ENCODE measurements at places on chromosomes 13 and 19. TPM values are rescaled to one million over a fixed set of nuclear protein-coding genes. Genes with fewer than 3 reads are reported as not detected.

SLC15A1 gene
- not detected for total RNA-seq

OLFM4 gene
- not detected for total RNA-seq

ATP4B gene
- total RNA-seq, result not detected

OLFM2 gene
- total RNA-seq, result 2.7 TPM

OR7C1 gene
- not detected for total RNA-seq

FUT1 gene
- under 0.01 TPM for total RNA-seq

PROZ gene
- total RNA-seq, result not detected

DNA sequence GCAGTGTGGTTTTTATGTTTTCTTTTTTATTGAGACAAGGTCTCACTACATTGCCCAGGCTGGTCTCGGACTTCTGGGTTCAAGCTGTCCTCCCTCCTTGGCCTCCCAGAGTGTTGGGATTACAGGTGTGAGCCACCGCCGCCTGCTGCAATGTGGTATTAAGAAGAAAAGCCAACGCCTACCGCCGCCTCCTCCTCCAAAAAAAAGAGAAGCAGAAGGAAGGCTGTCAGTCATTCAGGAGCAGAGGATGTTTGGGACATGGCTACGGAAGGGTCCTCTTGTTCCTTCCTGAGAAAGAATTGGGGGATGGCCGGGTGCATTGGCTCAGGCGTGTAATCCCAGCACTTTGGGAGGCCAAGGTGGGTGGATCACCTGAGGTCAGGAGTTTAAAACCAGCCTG is 1.2 kb downstream of the PPP1R37 start:
- peak overlapping the region; percentile 62 for H3K4me3 ChIP-seq
- H3K4me1 ChIP-seq, result peaks cover 25% of the 10 kb centered on the region
- H3K27ac ChIP-seq, result no peak overlapping the region
- peaks cover 5% of the 10 kb centered on the region for H3K36me3 ChIP-seq
- no peaks in the 10 kb centered on the region for H3K27me3 ChIP-seq
- DNase-seq, result no peak

GRCh38 chr13:98180092-98180491 is 3.0 kb upstream of the RNF113B start:
- DNase-seq, result no peak
- H3K36me3 ChIP-seq, result peaks cover 13% of the 10 kb centered on the region
- H3K27ac ChIP-seq, result peak overlapping the region; percentile 49
- H3K4me1 ChIP-seq, result peaks cover 14% of the 10 kb centered on the region
- H3K4me3 ChIP-seq, result no peak overlapping the region

- H3K4me3 ChIP-seq, result no peak overlapping the region
- peak; percentile 95 for DNase-seq
- no peaks in the 10 kb centered on the region for H3K27me3 ChIP-seq
- peak overlapping the region; percentile 99 for H3K27ac ChIP-seq
- peaks cover 63% of the 10 kb centered on the region for H3K36me3 ChIP-seq
- H3K4me1 ChIP-seq, result peaks cover 3% of the 10 kb centered on the region
Observed at GRCh38 chr19:3655402-3656072, 28.9 kb upstream of the CACTIN start.

GRCh38 chr13:19834704-19835103 is 28.7 kb downstream of the ZMYM5 start:
- no peak for DNase-seq
- H3K27me3 ChIP-seq, result no peaks in the 10 kb centered on the region
- no peak overlapping the region for H3K27ac ChIP-seq
- no peak overlapping the region for H3K4me3 ChIP-seq
- peaks cover 5% of the 10 kb centered on the region for H3K4me1 ChIP-seq

- H3K4me1 ChIP-seq, result no peaks in the 10 kb centered on the region
- no peak overlapping the region for H3K4me3 ChIP-seq
- DNase-seq, result no peak
- no peaks in the 10 kb centered on the region for H3K36me3 ChIP-seq
Observed at GRCh38 chr13:44147648-44148047, 226.0 kb upstream of the SERP2 start.

DNA sequence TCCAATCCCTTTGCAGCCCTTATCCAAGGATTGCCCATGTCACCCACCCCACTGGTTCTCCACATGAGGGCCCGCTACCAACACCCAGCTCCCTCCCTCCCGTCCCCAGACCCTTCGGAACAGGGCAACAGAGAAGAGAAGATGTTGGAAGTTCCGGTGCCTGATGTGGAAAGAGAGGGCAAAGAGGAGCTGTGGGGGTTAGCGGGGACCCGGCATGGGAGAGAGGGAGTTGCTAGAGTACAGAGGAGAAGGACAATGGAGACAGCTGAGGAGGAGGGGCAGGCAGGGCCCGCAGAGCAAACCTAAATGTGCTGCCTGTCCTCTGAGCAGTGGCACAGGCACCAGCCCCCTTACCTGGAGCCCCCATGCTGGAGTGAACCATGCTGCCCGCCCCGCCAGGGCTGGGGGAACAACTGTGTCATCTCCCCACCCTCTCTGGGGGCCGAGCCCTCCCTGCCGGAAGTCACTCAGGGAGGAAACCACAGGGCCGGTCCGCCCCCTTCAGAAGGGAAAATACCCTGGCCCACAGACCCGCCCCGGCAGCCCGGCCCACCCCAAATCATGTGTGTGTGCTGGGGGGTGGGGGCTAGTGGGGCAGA is at the start of gene POU2F2:
POU2F2 (minus strand) TSS at position 417 of the 599 bp plus-strand sequence; CDS start at position 382, 35 bp downstream.
- no peak within 1 kb of the TSS for H3K27ac ChIP-seq
- H3K4me3 ChIP-seq, result peak within 1 kb of the TSS; percentile 30
- peaks cover 14% of the 10 kb centered on the region for H3K4me1 ChIP-seq
- DNase-seq, result no peak
- no peaks in the 10 kb centered on the region for H3K36me3 ChIP-seq

DNA sequence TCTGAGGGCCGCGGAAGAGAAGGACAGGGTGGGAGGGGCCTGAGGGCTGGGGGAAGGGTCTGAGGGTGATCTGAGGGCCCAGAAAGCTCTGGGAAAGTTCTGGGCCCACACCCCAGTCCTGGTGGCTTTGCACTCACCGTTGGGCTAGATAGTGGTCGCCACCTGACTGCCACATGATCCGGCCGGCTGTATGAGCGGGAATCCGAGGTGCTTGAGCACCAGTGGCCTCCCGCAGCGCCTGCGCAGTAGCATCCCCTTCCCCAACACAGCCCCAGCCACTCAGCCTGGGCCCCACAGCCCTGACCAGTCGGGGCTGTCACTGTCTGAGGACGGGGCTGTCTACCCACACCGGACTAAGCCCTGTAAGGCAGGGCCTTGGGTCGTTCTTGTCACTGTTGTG is 15.0 kb downstream of the PRODH2 start:
- H3K27me3 ChIP-seq, result peaks cover 30% of the 10 kb centered on the region
- no peak overlapping the region for H3K4me3 ChIP-seq
- H3K4me1 ChIP-seq, result no peaks in the 10 kb centered on the region
- no peak for DNase-seq
- no peaks in the 10 kb centered on the region for H3K36me3 ChIP-seq

GRCh38 chr13:99357131-99357596 is 50.0 kb upstream of the GPR183 start:
- H3K4me3 ChIP-seq, result no peak overlapping the region
- peak overlapping the region; percentile 28 for H3K27ac ChIP-seq
- H3K4me1 ChIP-seq, result peaks cover 17% of the 10 kb centered on the region
- DNase-seq, result peak; percentile 91

- H3K27ac ChIP-seq, result no peak overlapping the region
- peaks cover 2% of the 10 kb centered on the region for H3K4me1 ChIP-seq
- H3K4me3 ChIP-seq, result no peak overlapping the region
Observed at GRCh38 chr13:41848435-41849255, 112.3 kb downstream of the VWA8 start.

- DNase-seq, result no peak
- H3K4me1 ChIP-seq, result peaks cover 14% of the 10 kb centered on the region
- H3K27ac ChIP-seq, result no peak overlapping the region
- H3K27me3 ChIP-seq, result no peaks in the 10 kb centered on the region
- peaks cover 31% of the 10 kb centered on the region for H3K36me3 ChIP-seq
Observed at GRCh38 chr13:113169277-113170272, 11.1 kb downstream of the PROZ start.

DNA sequence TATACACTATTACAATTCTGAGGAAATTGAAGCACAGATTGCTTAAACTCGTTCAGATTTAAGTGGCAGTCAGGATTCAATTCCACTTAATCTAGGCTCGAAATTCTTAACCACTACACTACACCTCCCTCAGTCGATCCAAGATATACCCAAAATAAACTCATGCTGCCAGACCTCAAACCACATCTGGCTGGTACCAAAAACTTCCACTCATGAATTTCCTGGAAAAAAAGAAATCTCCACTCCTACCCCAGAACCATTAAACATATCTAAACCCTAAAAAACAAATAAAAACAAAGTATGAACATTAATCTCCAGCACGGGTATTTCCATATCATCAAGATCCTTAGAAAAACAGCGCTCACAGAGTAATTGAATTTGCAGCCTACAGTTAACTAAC is 1.1 kb downstream of the ZFP30 start:
- H3K4me1 ChIP-seq, result no peaks in the 10 kb centered on the region
- H3K27ac ChIP-seq, result no peak overlapping the region

DNA sequence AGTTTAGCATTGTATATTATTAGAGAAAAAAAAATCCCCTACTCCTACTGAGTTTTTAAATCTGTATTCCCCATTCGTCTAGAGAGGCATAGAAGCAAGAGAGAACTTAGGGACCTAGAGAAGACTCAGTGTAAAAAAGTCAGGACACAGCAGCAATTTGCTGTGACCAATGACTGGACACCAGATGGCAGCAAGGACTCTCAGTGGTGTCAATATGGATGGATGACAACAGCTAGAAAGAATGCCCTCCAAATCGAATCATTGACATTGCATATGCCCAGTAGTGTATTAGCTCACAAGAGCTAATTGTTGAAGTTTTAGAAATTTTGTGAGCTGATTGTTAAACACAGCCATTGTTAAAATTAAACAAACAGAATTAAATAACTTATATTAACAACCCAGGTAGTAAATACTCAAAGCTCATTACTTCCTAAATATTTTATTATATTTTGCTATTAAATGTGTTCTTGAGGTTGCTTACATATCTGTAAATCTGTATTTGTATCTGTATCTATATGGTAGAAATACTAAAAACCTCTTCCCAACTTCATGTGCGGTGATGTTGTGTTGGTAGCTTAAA is 43.9 kb downstream of the SIAH3 start:
- peak; percentile 17 for DNase-seq
- no peaks in the 10 kb centered on the region for H3K36me3 ChIP-seq
- H3K27ac ChIP-seq, result no peak overlapping the region
- H3K27me3 ChIP-seq, result peaks cover 8% of the 10 kb centered on the region

DNA sequence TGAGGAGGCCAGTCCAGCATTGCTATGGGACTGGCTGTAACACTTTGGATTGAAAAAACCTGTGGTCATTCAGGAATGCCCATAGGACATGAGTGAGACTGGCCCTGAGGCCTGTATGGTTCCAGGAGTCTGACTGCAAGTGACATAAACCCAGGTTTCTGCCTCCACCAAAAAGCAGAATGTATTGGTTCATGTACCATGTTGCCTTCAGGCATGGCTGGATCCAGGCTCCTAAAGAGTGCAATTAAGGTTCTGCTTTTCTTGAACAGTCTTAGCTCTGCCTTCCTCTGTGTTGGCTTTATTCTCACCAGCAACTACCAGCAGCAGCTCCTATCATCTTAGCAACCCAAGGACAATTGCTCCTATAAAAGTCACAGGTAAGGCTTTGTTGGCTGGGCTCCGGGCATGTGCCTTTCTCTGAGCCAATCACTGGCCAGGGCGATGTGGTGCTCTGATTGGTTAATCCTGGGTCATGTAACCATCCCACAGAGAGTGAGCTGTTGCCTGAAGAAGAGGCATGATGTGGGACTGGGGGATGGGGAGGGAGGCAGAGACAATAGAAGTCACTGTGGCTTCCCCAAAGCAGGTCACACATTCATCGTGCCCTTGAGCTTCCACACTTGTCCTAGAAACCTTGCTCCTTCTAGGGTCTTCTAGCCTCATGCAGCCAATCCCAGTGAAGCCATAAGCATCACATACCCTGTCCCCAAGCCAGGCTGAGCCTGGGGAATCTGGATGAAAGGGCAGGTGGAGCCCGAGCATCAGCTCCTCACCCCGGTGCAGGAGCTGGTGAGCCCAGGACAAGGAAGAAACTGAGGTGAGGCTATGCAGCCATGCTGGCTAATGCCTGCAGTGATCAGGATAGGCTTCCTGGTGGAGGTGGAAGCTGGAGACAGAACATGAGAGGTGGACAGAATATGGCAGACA is 123.9 kb downstream of the URI1 start:
- no peak overlapping the region for H3K4me3 ChIP-seq
- no peak for DNase-seq
- no peaks in the 10 kb centered on the region for H3K36me3 ChIP-seq
- H3K4me1 ChIP-seq, result no peaks in the 10 kb centered on the region
- no peaks in the 10 kb centered on the region for H3K27me3 ChIP-seq
- H3K27ac ChIP-seq, result no peak overlapping the region

GRCh38 chr13:42107421-42107820 is 59.0 kb downstream of the DGKH start:
- no peak overlapping the region for H3K4me3 ChIP-seq
- H3K27me3 ChIP-seq, result no peaks in the 10 kb centered on the region
- no peak overlapping the region for H3K27ac ChIP-seq
- DNase-seq, result no peak
- H3K36me3 ChIP-seq, result no peaks in the 10 kb centered on the region

- no peak overlapping the region for H3K27ac ChIP-seq
- H3K27me3 ChIP-seq, result no peaks in the 10 kb centered on the region
- no peaks in the 10 kb centered on the region for H3K36me3 ChIP-seq
- no peaks in the 10 kb centered on the region for H3K4me1 ChIP-seq
- no peak overlapping the region for H3K4me3 ChIP-seq
Observed at GRCh38 chr13:94201022-94201421, 278.5 kb downstream of the DCT start.

DNA sequence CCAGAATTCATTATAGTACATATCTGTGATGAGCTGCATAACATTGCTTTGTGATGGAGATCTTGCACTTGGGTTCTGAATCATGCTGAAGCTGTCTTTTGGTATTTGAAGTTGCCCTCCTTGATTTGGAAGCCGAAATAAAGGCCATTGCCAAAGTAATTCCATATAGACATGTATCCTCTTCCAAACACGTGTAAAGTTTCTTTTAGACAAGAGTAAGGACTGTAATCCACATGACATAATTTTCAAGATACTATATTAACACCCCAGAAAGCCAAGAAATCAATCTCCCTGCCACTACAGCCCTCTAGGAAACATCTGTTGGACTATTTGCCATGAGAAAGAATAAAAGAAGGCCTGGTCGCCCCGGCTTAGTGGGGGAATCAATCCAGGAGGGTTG is 754.2 kb downstream of the FGF9 start:
- DNase-seq, result no peak
- no peak overlapping the region for H3K27ac ChIP-seq
- no peak overlapping the region for H3K4me3 ChIP-seq
- H3K36me3 ChIP-seq, result no peaks in the 10 kb centered on the region
- H3K27me3 ChIP-seq, result no peaks in the 10 kb centered on the region

DNA sequence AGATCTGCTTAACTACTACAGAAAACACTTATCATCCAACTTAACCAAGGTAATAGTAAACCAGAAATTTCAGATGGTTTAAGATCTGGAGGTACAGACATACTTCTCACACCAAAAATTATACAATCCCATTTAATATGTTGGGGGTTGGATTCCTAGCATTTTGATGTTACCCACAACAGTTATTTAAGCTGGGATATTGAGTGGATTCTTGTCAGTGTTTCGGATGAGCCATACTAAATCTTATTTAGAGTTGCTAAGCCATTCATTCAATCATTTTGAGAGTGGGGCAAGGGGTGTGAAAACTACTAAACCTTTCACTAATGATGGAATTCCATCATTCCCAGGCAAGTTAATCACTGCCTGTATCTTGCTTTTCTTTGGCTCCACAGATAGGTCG is 40.6 kb downstream of the KATNAL1 start:
- H3K4me1 ChIP-seq, result peaks cover 4% of the 10 kb centered on the region
- DNase-seq, result no peak
- no peak overlapping the region for H3K4me3 ChIP-seq
- no peaks in the 10 kb centered on the region for H3K27me3 ChIP-seq
- H3K36me3 ChIP-seq, result no peaks in the 10 kb centered on the region
- no peak overlapping the region for H3K27ac ChIP-seq
